ENCODE measurements at places on chromosomes 5 and 9.
A peak's percentile ranks its signal among the peaks of the same experiment; 100 is the strongest.

DNA sequence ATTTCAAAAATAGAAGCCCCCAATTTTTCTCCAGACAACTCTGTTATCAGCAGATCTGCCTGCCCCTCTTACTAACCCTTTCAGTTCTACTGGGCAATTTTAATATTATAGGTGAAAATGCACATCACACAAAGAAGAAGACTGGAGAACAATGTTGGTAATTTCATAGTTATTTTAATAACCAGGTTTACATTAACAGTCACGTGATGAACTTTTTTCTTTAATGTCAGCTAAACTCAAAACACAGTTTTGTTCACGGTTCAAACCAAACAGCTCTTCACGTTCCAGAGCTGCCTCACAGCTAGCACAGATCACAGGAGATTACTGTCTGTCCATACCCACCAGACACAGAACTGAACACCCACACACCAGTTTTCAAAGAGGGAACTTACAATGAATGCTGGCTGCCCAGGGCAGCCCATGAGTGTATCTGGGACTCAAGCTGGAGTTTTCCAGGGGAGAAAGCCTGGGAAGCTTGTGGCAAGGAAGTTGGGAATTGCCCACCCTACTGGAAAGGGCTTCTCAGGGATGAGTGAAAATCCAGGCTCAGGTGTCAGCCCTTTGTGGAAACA, 119.1 kb downstream of the DPYSL3 start:
- DNase-seq, result no peak

GRCh38 chr9:115085773-115086377, 32.1 kb downstream of the TNC start:
- DNase-seq, result no peak

DNA sequence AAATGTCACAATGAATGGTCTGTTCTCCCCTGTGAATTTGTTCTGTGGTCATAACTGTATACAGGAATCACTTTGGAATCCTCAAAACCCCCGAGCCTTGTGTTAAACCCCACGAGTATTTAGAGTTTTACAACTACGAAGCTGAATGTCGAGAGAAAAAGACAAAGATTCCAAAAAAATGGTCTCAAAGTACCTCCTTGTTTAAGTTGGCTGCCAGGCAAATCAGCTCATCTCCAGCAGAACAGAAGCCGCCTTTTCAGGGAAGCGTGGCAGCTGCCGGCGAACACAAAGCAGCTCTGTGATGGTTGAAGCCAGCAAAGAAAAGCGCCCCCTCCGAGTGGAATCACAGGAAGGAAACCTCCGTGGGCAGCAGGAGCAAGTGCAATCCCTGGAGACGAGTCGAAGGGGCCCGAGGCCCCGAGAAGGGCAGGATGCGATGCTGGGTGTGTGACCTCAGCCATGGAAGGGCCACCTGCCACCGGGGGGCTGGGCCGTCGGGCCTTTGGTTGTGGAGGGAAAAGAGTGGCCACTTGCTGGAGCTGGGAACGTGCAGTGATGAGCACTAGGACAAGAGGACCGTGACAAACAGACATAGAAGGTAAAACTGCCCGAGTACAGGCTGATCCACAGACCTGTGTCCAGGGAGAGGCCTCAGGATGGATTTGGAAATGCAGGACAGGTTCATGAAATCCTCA, 706.4 kb downstream of the SEMA5A start:
- DNase-seq, result no peak

DNA sequence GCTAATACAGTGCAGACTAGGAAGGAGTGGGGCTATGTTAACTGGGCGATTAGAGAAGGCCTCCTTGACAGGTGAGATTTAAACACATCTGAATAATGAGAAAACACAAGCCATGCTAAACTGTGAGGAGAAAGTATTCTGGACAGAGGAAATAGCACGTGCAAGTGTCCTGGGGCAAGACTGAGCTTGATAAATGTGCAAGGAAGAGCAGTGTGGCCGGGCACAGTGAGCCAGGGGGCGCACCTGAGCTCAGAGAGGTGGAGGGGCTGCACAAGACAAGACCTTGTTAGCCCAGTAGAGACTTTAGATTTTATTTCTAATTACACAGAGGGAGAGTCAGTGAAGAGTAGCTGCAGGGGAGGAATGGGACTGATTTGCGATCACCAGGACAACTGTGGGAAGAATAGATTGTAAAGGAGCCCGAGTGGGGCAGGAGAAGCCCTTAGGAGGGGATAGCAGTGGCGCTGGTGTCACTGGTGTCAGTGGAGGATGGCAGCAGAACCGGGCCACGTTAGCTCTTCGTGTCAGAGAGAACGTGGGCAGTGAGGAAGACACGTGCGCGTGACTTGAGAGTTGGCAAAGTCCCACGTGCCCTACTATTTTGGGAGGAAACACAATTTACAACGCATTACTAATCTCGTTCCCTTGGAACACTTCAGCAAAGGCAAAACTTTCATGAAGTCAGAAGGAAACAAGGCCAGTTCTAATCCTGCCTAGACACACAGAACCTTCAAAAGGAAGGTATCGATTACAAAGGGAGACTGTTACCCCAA, 17.9 kb upstream of the C5orf47 start:
- peak; percentile 26 for DNase-seq

GRCh38 chr9:93167838-93168237, 16.1 kb upstream of the WNK2 start:
- DNase-seq, result no peak

DNA sequence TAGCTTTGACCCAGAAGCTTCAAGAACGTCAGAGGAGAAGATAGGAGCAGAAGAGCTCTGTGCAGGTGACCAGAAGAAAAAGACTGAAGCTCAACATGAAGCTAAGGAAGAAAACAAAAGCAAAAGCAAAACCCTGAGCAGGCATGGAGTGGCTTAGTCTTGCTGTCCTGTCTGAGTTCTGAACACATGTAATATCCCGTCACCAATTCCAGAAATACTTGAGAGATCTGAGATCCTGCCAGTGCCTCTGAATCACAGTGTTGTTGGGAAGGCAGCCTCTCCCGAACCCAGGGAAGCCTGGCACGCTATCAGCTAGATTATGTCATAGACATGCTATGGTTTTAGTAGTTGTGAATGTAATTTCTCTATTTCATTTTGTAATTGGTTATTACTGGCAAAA, 235.7 kb downstream of the ICE1 start:
- no peak for DNase-seq

- no peak for DNase-seq
These were observed 113.2 kb downstream of the TLE4 start for GRCh38 chr9:79684711-79685575.

- no peak for DNase-seq
These were observed 23.0 kb downstream of the FBLL1 start for GRCh38 chr5:168552146-168552545.

DNA sequence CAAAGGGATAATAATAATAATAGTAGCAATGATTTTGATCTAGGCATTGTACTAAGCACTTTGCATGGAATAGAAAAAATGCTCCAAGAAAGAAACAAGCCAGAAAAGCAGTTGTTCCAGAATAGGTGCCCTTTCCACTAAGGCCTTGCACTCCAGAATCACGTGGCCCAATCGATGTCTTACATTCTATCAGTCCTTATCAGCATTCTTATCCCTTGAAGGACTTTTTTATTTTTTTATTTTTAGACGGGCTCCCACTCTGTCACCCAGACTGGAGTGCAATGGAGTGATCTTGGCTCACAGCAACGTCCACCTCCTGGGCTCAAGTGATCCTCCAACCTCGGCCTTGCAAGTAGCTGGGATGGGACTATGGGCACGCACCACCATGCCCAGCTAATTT, 36.5 kb downstream of the PDZD2 start:
- no peak for DNase-seq

DNA sequence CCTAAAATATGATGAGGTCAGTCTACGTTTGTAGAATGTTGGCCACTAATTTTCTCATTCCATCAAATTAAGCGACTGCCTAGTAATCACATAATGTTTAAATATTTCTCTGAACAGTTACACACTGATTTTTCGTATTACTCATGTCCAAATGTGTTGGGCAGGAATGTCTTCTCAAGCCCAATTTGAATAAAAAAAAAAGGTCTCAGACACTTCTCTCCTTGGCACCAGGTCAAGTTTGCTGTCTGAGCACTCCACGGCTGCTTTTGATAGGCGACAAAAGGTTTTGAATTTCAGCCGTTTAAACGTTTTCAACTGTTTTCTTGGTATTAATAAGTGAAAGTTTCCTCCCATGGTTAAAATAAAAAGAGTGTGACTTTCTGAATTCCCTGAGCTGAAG, 542.1 kb downstream of the IRX1 start:
- no peak for DNase-seq

GRCh38 chr9:81529556-81530193, 159.7 kb downstream of the TLE1 start:
- peak; percentile 46 for DNase-seq

- DNase-seq, result no peak
These were observed 69.2 kb upstream of the RPS23 start for GRCh38 chr5:82347201-82347865.

DNA sequence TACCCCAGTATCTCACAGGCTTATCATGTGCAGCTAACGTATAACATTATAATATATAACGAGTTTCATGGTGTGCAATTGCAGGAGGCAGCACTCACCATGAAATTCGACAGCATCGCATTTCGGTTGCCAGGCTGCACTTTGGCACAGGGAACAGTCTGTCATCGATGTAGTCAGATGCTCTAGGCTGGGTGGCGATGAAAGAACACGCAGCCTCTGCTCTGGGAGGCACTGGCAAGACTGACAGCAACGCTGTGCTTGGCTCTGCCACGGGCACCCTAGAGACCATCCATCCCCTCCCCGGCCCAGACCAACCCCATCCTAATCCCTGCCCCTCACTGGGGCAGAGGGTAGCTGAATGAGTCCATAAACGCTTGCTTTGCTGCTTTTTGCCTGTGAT, 290.8 kb downstream of the MED10 start:
- no peak for DNase-seq

DNA sequence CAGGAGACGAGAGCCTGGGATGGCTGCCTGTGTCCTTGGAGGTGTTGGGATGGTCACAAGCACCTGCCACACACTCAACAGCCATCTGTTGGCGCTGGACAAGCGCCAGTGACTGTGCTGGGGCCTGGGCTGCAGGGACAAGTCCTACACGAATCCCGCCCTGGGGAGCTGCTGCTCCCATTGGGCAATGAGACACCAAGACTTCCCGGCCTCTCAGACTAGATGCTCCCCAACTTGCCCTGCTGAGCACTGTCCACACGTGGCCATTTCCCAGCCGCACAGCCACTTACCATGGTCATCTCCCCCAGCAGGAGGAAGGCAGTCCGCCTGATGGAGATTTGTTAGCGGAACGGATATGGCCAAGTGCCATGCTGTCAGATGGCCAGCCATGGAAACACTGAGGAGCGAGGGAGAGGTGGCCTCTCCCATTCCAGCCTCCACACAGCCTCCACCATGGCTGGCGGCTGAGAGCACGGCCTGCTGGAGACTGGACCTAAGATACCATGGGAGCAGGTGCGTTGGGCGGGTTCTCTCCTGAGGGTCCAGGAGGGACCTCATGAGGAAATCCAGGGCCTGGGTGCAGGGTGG, 43.9 kb downstream of the PRRT1B start:
- DNase-seq, result no peak

- DNase-seq, result no peak
These were observed 27.4 kb downstream of the RCL1 start for GRCh38 chr9:4820168-4820567.

- no peak for DNase-seq
These were observed 493 bp downstream of the P4HA2 start for GRCh38 chr5:132227235-132227484.

DNA sequence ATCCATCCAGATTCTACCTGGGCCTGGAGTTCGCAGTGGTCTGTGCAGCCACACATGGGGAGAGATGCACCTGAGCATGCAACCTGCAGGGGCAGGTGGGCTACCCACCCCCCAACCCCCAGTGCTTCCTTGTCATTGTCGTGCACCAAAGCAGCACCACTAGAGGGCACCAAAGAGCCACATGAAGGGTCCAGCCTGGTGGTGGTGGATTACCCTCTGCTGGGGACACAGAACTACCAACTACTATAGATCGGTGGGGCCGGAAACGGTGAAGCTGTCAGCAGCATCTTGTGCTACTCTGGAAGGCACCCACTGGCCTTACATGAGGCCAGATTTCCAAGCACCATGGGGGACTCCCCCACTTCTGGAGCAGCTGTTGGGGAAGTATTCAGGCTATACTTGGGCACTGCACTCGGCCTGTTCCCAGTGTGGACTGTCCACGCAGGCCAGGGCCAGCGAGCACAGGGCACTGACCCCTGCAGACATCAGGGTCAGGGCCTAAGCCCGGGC, 60.2 kb upstream of the TBC1D2 start:
- peak; percentile 96 for DNase-seq

- DNase-seq, result no peak
These were observed 14.7 kb downstream of the TNFAIP8 start for GRCh38 chr5:119370486-119370885.

DNA sequence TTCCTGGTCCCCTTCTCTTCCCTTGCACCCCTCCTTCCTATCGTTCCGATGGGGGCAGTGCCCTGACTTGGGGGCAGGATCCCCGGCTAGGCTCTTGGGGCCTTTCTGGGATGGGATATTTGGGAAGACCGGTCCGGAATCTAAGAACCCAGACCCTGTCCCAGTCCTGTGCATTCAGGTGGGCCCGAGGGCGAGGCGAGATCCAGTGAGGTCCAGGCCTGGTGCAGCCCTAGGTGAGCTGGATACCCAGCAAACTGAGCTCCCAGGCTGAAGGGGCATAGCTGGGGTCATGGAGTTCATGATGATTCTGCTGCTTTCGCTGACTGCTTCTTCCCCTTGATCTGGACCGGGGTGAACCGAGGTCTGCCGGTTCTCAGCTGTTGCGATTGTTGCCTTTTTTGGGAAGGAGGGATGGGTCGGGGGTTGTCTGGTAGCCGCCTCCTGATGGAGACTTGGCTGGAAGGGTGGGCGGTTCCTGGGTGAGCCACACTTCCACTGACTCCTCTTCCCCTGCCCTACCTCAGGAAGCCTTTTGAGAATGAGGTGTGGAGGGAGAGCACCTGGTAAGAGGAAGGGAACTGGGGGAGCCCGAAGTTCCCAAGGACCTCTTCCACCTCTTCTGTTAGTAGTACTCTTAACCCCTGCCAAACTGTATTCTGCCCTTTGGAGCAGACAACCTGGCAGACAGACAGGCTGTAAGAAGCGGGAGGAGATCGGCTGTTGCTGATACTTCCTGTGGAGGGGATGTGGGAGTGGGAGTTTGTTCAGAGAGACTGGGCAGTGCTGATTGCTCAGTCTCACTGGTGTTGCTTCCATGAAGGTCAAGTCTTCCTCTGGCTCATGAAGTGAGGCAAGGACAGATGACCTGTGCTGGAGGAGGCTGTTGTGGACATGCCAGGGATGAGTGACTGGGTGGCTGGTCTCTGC, 1.0 kb downstream of the LRRC8A start:
- peak; percentile 68 for DNase-seq

GRCh38 chr5:93503598-93504067, 77.4 kb downstream of the NR2F1-AS1 start:
- peak; percentile 31 for DNase-seq

- no peak for DNase-seq
These were observed 13.6 kb downstream of the TICAM2 start for GRCh38 chr5:115588640-115589039.

DNA sequence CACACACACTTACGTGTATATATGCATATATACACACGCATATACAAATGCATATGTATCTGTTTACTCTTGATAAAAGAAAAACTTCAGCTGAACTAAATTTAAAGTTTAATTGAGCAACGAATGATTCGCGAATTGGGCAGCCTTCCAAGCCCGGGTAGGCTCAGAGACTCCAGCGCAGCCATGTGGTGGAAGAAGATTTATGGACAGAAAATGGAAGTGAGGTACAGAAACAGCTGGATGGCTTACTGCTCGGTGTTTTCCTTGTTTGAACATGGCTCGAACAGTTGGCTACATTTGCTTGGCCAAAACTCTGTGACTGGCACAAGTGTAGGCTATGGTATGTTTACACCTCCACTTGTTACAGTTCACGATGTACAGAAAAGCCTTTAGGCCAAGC, 239.3 kb upstream of the PRDM9 start:
- DNase-seq, result no peak

GRCh38 chr5:138685193-138685745, 68.0 kb upstream of the CTNNA1 start:
- DNase-seq, result no peak

All from mesendoderm (in vitro differentiated cells).